ENCODE measurements at places on chromosomes 16 and 17.

DNA sequence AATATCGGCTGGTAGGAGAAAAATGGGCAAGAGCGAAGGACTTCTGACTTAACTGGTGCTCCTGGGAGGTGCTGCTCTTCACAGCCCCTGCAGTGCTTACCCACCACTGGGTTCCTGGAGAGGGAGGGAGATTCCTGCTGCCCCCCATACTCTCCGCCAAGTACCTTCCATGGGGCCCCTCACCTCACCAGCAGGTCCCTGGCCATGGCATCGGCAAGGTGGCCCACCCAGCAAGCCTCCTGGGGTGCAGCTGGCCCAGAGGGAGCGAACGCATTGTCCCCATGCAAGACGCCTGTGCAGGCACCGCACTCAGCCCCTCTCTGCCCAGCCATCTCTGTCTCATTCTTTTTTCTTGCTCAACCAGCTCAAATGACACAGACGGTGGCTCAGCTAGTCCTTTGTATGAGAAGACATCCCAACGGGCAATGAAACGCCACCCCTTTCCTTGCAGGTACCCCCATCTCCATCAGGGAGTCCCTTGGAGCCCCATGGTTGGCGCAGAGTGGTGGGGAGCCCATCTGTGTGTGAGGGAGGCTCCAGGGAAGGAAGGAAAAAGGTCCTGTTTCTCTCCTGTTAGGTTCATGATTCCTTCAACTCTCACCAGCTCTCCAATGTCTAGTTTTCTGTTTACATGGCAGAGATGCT is 9.6 kb upstream of the ALDH3A1 start:
- DNase-seq: no peak

DNA sequence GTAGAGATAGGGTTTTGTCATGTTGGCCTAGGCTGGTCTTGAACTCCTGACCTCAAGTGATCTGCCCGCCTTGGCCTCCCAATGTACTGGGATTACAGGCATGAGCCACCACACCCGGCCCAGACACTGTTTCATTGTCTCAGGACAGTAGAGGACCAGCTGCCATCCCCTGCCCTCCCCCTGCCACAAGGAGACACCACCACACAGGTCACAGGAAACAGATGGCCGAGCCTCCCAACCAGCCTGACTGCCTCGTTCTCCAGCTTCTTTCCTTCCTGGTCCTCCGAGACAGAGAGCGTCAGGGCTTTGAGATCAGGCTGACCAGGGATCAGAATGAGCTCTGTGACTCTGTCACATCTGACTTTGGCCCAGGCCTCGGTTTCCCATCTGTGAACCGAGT is 20.8 kb upstream of the RNPS1 start:
- no peak for DNase-seq

GRCh38 chr16:15398618-15399316 is 3.2 kb downstream of the MPV17L start:
- DNase-seq: no peak

- no peak for DNase-seq
Measured at GRCh38 chr16:49488740-49489525, 115.3 kb downstream of the C16orf78 start.

DNA sequence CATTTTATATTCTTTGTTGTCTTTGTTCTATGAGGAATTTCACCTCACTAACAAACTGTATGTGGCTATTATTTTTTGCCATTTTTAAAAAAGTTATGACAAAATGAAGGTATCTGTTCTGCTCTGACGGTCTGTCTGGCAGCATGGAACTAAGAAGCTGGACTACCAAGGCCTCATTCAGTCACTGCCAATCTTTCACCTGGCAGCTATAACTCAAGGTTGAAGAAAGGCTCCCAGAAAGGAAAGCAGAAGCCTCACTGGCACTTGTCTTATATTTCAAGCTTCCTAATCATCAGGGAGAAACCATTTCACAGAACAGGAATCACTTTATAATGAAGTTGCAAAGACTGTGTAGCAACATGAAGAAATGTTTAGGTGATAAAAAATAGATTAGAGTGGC is 18.7 kb upstream of the SLC6A4 start:
- DNase-seq: no peak

DNA sequence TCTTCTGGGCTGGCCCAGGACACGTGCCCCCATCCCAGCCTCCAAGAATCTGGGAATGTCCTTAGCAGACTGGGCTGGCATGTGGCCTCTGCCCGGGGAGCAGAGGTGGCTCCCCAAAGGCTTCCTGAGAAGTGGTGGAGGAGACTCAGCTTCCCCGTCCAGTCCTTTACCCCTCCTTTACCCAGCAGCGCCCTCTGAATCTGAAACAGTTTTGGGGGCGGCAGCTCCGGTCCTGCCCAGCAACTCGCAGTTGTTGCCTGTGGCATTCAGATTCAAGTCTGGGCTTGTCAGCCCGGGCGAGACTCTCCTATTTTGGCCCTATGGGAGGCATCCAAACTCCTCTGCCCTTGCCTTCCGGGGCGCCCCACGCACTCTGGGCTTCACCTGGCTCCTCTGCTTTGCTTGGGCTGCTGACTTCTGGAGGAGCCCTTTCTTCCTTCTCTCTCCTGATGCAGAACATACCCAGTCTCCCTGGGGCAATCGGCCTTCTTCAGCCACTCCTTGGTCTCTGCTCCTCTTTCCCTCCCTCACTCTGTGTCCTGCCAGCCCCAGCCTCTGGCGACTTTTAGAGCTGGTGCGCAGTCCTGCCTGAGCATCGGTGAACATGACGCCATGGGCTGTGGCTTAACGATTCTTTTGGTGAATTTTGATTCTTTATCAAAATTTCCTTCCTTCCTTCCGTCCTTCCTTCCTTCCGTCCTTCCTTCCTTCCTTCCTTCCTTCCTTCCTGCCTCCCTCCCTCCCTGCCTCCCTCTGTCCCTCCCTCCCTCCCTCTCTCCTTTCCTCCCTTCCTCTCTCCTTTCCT is 55.2 kb downstream of the CMIP start:
- DNase-seq: no peak

GRCh38 chr17:50475362-50475761 is 3.3 kb upstream of the RSAD1 start:
- DNase-seq: no peak

DNA sequence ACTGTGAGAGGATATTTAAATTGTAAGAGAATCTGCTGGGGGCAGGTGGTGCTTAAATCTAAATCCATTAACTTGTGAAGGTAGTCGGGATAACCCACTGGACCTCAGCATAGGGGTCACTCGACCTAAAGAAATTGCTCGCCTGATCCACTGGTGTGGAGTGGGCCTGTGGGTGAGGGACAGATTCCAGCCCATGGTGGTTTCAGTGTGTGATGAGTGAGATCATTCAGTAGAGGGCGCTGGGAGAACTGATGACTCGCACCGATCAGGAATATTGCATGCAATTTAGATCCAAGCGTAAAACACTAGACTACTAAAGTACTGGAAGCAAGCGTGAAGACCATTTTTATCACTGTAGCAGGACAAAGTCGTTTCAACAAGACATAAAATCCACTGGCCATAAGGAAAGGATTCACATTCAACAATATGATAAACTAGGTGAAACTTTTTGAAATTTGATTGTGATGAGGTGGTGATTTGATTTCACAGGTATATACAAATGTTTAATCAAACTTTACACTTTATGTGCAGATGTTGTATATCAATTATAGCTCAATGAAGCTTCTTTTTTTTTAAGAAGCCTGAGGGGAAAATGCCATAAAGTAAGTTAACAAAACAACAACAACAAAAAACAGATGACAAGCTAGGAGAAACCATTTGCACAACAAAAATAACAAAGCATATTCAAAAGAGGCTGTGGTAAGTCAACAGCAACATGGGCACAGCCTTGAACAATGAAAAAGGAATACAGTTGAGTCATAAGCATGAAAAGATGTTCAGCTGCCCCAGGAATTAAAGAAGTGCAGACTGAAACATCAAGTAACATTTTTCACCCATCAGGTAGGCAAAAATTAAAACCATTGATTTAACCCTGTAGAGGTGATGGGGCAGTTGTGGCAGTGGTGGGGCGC is 7.5 kb upstream of the TMEM170A start:
- peak; percentile 39 for DNase-seq

GRCh38 chr16:50960517-50961202 is 190.4 kb downstream of the SALL1 start:
- DNase-seq: no peak

- DNase-seq: no peak
Measured at GRCh38 chr16:47990676-47991075, 165.1 kb downstream of the ABCC12 start.

- no peak for DNase-seq
Measured at GRCh38 chr17:76532072-76532651, 5.3 kb downstream of the CYGB start.

GRCh38 chr17:79621151-79621943 is 10.5 kb upstream of the RBFOX3 start:
- DNase-seq: no peak

DNA sequence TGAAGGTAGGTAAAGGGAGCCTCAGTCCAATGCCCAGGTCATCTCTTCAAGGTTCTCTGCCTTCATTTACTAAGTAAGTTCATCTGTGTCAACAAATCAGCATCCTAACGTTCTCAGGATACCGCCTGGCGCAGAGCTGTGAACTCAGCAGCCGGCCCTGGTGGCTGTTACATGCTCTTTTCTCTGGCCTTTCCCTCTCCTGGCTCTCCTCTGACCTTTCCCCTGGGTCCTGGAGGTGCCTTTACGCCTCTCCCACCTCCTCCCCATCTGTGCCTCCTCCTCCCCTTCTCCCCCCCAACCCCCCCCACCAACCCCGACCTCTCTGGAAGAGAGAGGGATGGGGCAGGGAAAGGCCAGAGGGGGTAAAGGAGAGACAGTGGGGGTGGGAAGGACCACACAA is 19.5 kb downstream of the COTL1 start:
- no peak for DNase-seq

DNA sequence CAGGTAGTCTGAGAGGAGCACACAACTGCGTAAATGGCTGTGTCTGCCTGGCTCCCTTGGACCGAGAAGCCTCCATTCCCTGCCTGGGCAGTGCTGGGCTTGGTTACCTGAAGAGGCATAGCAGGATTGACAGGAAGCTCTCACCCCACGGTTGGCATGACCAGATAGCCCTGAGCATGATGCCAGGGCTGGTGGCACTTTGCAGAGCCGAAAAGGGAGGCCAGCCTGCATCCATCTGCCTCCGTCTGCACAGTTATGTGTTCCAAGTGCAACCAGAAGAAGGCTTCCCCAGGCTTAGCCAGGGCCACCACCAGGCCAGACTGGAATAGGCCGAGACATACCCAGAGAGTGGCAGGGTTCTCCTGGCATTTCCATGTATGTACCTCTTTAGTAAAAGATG is 36.6 kb downstream of the GNAO1 start:
- DNase-seq: no peak

DNA sequence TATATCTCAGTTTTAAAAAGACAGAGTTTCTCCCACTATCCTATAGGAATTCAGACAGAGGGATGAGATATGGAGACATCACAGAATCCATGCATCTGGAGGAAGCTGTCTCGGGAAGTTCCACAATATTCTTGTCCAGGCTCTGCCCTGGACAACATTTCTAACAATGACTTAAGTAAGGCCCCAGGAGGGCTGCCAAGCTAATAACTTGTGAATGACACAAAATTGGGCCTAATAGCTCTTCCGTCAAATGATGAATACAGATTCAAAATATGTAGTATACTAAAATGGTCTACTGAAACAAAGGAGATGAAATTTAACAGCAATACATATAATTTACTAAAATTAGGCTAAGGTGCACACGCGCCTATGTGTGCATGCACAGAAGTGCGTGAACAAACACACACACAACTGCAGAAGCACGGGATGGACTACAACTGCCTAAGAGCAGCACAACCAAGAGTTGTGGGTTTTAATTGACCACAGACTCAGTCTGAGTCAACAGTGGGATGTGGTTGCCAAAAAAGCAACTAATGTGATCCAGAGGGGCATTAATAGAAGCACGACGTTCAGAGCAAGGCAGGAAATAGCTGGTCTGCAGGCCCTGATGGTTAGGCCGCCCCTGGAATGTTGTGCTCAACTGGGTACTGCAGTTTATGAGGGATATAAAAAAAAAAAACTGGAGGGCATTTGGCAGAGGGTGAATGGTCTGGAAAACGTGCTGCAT is 26.3 kb upstream of the HS3ST2 start:
- DNase-seq: peak; percentile 12

- DNase-seq: peak; percentile 25
Measured at GRCh38 chr16:83926726-83927397, 26.2 kb upstream of the OSGIN1 start.

DNA sequence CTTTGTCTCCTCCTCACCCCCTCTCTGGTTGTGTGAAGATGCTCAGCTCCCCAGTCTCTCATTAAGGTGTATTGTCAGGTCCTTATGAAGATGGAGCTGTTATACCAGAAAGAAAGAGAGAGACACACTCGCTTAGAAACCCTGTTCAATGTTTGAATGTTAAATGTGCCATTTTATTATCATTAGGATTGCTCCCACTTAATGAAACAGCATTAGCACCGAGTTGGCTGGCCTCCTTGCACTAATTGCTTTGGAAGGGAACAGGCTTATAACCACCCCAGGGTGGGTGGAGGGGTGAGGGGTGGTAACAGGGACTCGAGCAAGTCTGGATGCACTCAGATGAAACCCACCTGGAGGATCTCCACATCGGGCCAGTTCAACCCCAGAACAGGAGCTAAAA is 14.4 kb downstream of the PIPOX start:
- no peak for DNase-seq

DNA sequence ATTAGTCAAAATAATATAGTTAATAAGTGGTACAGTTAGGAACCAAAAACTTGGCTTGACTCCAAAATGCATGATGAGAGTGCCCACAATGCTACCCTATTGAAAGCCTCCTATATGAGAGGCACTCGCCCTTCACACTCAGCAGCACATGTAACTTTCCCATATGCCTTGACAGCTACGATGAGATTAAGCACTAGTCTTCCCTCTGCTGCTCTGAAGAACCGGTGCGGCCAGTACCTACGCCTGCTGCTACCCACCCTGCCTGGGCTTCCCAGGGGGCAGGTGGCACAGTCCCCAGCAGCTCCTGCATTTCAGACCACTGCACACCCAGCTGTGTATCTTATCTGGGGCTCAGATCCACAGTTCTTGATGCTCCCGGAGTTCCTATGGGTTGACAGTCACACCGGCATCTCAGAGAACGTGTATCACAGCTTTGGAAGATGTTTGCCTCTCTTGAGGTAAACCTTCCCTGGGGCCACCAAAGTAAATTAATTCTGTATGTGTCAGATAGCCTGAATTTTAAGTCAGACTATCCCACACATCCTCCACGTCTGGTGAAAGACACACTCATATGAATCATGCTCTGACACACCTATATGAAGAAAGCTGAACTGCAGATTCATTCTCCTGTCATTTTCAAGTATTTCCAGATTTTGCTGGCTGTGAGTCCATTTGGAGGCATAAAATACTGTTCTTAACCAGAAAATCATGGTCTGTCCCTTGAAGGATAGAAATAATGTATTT is 77.8 kb downstream of the MYH10 start:
- DNase-seq: no peak

- DNase-seq: no peak
Measured at GRCh38 chr17:66950886-66951604, 13.5 kb upstream of the CACNG4 start.

All from CD14-positive monocyte (primary cell).